Fibroblast of skin of back (primary cell): ENCODE measurements at places on chromosomes 16 and 17.
A peak's percentile ranks its signal among the peaks of the same experiment; 100 is the strongest.

- DNase-seq: no peak
These were observed 55.3 kb downstream of the MYO18A start for GRCh38 chr17:29124925-29125273.

DNA sequence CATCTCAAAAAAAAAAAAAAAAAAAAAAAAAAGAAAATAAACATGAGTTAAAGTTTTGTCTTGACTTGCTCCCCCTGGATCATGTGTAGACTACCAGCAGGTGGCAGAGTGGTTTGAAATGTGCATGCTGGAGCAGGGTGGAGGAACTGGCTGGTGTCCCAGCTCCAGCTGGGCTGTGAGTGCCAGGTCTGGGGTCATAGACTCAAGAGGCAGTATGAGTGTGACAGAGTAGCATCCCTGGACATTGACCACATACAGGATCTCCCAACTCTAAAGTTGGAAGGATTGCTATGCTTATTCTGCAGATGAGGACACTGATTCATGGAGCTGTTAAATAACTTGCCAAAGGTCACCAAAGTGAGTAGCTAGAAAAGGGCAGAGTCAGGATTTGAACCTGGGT lies 198.0 kb upstream of the MPHOSPH6 start:
- peak; percentile 28 for DNase-seq

GRCh38 chr16:87725596-87726235 lies 40.1 kb downstream of the KLHDC4 start:
- DNase-seq: peak; percentile 74

DNA sequence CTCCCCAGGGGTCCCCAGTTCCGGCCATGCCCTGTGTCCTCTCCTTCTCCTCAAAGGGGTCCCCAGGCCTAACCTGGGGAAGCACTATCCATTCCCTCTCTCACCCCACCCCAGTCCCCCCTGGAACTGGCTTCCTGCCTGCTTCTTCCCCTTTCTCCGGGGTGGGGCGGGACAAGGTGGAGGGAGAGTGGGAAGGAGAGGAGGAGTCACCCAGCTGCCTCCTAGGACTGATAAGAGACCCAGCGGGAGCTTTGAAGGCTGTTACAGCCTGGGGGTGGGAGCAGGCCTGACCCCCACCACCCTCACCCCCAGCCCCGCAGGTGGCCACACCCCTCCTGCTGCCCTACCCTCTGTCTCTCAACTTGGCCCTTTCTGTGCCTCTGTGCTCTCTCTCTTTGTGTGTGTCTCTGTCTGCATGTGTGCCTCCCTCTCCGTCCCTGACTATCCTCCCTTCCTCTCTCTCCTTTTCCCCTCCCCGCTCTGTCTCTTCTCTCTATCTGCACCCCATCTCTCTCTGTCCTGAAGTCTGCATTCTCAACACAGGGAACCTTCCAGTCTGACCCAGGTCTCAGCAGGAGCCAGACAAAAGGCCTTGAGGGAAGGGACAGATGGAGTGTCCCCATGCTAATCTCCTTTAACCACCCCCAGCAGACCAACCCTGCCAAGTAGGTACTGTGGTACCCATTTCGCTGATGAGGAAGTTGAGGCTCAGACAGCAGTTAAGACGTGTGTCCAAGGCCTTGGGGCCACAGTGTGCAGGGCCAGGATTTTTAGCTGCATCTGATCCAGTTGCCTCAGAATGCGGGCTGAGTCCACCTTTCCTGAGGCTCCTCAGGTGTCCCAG lies 66.1 kb downstream of the RAB11FIP4 start:
- no peak for DNase-seq

DNA sequence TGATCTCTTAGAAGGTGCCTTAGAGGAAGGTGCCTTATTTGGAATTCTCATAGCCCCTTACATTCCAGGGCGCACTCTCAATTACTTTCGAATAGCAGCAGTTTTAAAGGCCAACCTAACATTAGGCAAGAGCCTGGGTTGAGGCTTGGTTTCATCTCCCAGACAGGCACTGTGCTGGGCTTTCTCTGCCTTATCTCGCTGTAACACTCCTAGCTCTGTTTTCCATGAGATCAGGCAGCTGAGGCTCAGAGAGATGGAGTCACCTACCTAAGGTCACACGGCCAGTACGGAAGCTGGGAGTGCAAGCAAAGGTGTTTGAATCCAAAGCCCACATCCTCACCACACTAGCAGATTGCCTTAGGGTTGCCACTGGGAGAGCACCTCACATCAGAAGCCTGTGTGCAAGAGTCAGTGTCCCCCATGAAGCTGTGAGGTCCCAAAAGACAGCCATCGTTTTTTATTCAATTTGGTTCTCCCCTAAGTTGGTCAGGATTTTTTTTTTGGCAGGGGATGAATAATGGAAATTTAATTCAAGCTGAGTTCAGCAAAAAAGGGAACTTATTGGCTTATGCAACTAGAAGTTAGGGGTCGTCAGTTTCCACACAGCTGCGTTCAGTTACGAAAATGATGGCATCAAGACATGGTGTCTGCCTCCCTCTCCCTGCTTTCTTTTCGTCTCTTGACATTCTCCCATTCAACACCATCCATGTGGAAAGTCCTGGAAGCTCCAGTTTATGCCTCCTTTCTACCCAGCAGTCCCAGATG lies 206.4 kb downstream of the KATNIP start:
- no peak for DNase-seq

- peak; percentile 18 for DNase-seq
These were observed 124.5 kb downstream of the HS3ST3A1 start for GRCh38 chr17:13477180-13477611.

- peak; percentile 68 for DNase-seq
These were observed at the start of gene CDK5R1 for GRCh38 chr17:32486701-32487472. Gene CDK5R1 (plus strand): TSS chr17:32486993. CDS start chr17:32487621, 628 bp downstream.

GRCh38 chr17:70242781-70243437 lies 73.6 kb downstream of the KCNJ2 start:
- DNase-seq: no peak

DNA sequence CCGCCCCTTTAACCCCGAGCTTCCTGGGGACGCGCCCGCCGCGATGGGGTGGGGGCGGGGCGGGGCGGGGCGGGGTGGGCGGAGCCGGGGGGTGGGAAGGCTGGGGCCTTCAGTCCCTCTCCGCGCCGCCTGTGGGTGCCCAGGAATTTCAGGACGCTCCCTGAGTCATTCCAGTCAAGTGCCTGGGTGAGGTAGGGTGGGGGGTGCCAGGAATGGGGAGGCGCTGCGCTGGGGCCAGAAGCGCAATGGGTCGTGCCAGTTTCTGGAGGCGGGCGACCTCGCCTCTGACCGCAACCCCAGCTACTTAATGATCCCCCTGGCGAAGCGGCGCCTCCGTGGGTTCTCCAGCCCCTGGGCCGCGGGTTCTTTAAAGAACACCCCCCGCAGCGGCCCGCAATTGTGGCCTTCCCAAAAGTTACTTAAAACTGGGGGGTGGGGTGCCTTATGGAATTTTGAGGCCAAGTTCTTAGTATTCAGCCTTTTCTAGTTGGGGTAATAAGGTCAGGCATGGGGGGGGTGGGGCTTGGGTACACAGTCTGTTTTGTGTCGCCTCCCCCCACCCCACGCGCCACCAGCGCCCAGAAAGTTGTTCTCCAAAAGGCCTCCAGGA lies 826 bp upstream of the GSE1 start:
- peak; percentile 95 for DNase-seq

DNA sequence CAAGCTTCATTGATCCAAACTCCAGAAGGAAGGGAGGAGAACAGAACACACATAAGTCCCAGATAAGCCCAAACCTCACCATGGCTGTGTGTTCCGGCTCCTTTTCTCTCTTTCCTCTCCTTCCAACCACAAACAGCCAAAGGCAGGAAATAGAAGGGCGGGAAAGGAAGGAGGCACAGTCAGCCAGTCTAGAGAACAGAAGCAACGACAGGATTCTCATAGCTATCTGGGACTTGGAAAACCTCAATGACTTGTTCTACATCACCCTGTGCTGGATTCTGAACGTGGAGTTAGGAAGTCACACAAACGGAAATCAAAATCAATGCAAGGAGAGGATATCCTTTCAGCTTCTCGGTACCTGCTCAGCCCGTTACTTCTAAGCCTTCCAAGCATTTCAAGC lies 9.0 kb downstream of the CRK start:
- no peak for DNase-seq

GRCh38 chr16:16790597-16790996 lies 411.7 kb downstream of the NPIPA7 start:
- no peak for DNase-seq

DNA sequence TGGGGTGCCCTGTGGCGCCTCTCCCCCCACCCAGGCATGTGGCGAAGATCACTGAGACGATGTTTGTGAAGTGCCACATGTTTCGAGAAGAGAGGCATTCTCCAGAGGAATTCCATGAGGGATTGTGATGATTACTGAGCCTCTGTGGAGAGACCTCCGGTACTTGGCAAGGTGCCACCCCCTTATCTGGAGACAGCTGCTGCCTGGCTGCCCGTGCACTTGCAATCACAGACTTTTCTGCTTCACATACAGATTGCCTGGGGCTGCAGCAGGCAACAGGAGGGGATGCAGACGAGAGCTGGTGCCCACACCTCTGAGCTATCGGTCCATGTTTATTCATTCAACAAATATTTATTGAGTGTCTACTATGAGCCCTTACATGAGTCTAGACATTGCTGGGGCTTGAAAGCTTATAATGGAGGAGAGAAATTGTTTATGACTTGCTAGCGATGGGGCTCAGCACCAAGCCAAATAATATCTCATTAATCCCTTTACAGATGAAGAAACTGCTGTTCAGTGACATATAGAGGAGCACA lies 317.2 kb upstream of the ZFHX3 start:
- DNase-seq: peak; percentile 19

- no peak for DNase-seq
These were observed 665.9 kb upstream of the SALL1 start for GRCh38 chr16:51816929-51817328.

- DNase-seq: no peak
These were observed 6.5 kb downstream of the FBXL16 start for GRCh38 chr16:698911-699671.

DNA sequence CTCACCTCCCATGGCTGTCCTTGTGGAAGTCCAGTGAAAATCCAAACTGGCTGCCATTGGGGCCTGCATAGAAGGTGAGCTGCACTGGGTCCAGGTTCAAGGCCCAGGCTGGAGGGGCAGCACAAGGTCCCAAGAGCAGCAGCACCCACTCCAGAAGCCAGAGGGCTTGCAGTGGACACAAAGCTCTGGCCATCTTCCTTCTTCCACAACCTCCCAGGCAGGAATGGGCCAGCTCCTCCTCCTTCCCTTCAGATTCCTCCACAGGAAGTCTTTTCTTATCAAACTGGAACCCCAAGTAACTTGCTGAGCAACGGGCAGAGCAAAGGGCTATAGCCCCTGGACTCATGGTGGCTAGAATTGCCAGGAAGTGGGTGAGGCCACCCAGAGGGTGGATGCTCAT lies at the start of gene ITGA2B:
TSS of gene ITGA2B (minus strand) at position 369 of the 400 bp plus-strand sequence. CDS start at position 193, 176 bp downstream.
- DNase-seq: no peak

GRCh38 chr17:62601471-62601870 lies 26.0 kb upstream of the MRC2 start:
- DNase-seq: no peak

GRCh38 chr16:74468807-74469525 lies 47.7 kb upstream of the CLEC18B start:
- DNase-seq: no peak

GRCh38 chr16:75340741-75341491 lies 89.5 kb upstream of the BCAR1 start:
- DNase-seq: peak; percentile 59

DNA sequence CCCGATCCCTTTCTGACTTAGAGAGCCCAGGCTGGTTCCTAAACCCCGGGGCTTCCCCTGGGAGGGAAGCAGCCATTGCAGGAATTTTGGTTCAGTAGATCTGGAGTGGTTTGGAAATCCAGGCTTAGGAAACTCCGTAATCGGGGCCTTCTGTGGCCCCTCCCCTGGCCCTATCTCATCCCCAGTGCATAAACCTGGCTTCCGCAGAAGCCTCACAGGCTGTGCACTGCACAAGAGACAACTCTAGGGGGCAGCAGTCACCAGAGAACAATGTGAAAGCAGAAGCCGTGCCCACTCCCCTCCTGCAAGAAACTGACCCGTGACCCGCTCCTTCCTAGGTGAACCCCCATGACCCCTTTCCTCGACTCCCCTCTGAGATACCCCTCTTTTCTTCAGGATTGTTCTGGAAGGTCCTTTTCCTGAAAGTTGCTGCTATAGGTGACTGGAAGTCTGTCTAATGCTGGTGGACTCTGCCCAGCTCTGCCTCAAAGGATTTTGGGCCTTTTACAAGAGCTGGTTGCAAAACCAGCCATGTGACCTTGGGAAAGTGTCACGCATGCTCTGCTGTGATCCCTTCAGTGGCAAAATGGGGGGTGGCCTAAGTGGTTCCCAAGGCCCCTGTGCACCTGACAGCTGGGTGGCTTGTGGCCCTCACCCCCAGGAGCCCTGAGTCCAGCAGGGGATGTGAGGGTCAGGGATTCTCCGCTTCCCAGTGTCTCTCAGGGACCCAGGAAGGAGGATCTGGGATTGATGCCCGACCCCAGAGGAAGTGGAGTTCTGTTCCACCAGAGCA lies 14.4 kb downstream of the GUCY2D start:
- no peak for DNase-seq

- no peak for DNase-seq
These were observed 4.6 kb upstream of the TEDC2 start for GRCh38 chr16:2455081-2455845.

GRCh38 chr16:65770752-65771151 lies 595.7 kb upstream of the CDH5 start:
- no peak for DNase-seq

DNA sequence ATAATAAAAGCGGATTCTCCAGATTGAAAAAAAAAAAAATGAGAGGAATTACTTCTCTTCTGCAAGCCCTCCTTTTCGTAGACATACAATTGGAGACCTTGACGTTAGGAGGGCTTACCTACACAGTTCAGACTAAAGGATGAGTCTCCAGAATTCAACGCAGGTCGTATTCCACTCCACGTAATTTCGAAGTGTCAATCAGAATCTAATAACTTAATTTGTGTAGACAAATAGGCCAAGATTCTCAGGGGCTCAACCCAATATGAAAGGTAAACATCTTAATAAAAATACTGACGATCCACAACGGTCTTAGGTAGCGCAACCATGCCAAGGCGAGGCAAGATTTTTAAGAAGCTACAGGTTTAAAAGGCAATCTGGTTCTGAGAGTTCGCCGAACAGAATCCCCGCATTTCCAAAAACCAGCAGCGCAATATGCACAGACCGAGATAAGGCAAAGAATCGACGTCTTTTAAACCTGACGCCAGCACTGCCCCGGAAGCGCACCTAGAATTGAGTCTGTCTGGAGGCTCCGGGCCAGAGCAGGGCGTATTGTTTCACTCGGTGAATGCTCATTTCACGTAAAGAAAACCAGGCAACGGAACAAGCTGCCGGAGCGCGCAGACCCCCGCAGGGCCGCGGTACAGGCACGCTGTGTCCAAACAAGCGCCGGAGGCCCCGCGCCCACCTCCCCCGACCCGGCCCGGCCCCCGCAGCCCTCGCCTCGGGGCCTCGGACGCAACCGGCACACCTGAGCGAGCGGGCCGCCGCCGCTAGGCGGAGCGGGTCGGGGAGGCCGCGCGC lies 623 bp downstream of the MBTPS1 start:
- DNase-seq: peak; percentile 33

- DNase-seq: peak; percentile 91
These were observed 11.5 kb downstream of the KCNG4 start for GRCh38 chr16:84228256-84228838.
